ENCODE measurements at places on chromosomes 2 and 18.

- DNase-seq = peak; percentile 45
These were observed 55.4 kb downstream of the UXS1 start for GRCh38 chr2:106138543-106139237.

DNA sequence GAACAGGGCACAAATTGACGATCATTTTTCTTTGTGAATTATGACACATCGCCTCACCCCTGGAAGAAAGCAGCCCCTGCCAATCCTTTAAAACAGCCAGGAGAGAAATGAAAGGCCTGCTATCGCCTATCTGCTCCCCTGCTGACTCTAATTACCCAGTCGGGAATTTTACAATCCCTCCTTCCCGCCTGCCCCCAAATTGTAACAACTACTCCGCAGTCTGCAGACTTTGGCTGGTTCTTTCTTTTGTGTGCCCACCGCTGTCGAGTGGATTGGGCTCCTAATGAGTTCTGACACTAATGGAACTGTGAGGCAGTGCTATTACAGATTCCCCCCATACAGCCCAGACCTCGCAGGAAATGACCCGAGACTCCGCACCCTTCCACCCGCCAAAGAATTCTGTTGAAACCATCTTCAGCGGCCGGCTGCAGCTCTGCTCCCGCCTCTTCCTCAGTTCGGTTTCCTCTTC lies 281.2 kb upstream of the PARD3B start:
- DNase-seq = no peak

GRCh38 chr2:8661736-8662135 lies 20.1 kb upstream of the ID2 start:
- no peak for DNase-seq

DNA sequence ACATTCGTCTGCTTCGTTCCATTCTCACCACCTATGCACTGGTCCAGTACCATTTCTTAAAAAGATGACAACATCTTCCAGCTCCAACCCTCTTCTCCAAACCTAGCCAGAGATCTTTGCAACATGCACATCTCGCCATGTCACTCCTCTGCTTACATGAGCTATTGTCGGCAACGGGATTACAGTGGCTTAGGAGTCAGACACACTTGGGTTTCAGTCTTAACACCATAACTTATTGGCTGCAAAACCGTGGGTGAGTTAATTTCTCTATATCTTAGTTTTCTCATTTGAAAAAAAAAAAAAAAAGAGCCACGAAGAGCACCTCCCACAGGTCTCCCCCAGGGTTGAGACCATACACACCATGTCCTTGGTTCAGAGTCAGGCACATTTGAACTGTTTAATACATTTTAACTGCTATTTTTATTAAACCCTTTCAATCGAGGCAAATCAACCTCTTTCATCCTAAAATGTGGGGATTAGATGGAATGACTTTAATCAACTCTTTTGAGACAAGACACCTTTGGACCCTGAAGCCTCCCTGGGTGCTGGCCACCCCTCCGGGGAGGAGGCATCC lies 889 bp downstream of the ANKRD29 start:
- no peak for DNase-seq

DNA sequence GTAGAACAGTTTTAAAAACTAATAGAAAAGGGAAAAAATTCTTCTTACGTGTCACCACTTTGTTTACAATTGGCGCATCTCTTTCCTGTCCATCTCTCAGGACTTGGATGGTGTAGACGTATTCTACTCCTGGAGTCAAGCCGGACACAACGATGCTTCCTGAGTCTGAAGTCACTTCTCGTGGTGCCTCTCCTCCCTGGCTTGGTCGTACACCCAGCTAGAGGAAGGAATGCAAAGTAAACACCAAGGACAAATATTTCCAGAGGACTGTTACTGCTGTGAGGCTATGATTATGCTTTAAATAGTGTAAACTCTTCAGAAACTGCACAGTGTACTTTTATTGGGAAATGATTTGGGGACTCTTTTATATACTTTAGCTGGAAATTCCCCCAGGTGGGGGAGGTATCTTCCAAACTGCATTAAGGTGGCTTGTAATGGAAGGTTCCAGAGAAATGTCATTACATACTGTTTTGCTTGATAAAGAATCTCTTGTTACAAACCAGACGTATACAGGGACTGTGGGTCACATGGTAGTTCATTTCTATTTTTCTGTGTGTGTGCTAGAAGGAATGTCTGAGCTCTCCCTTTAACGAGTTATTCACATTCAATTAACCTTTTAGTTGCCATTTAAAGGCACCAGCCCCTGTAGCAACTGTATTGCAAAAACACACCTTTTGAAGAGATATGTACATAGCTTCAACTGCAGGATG lies 38.1 kb downstream of the FN1 start:
- no peak for DNase-seq

GRCh38 chr2:209564816-209565215 lies 141.0 kb downstream of the MAP2 start:
- DNase-seq = no peak

DNA sequence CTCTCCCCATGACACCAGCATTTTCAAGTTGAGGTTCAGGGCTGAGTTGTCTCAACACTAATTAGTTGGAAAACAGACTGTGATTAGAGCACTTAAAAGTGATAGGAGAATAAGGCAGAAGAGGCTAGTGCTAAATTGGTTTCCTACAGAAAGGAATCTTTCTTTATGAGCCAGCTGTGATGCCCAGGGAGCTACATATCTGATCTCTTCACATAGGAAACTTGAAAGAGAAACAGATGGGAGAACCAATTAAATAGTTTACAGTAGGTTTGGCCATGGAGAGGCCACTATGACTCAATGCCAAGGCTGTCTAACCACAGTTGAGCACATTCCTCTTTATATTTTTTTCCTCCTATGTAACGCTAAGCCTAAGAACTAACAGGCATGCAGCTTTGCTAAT lies 418.3 kb upstream of the CYRIA start:
- no peak for DNase-seq

- DNase-seq = no peak
These were observed 91.4 kb upstream of the RBMS1 start for GRCh38 chr2:160584972-160585494.

GRCh38 chr18:40670668-40671375 lies 1284.2 kb upstream of the PIK3C3 start:
- no peak for DNase-seq

GRCh38 chr18:6757931-6758330 lies 28.4 kb downstream of the ARHGAP28 start:
- DNase-seq = no peak

- DNase-seq = no peak
These were observed 55.9 kb upstream of the RTN4 start for GRCh38 chr2:55106148-55106547.

DNA sequence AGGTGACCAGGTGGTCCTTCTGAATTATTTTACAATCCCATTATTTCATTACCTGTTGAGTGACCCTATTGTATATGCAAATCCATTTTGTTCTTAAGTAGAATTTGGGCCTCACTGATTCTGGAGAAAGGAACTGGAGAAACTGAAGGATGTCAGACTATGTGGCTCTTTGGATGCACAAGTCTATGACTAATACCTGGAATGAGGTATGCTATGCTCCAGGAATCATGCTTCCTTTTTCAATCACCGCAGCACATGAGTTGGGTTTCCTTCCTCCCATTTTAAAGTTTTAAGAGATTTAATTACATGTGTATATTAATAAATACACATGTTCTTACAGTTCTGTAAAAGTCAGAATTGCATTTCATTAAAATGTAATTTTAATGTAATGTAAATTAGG lies 253.9 kb upstream of the VWC2L start:
- DNase-seq = no peak

DNA sequence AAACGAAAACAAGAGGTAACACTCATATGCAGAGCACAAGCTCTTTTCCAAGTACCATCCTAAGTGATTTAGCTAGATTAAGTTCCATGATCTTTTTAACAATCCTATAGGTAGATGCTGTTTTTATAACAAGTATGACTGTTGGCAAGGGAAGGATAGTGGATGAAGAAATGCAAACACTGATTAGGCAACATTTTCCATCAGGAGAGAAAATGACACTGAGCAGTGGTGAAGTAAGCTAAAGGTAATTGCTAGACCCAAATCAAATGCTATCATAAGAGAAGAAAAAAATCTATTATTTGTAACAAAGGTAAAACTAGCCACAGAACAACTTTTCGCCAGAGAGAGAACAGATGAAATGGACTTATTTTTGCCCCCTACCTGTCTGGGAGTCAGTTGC lies 34.3 kb upstream of the BARD1 start:
- no peak for DNase-seq

DNA sequence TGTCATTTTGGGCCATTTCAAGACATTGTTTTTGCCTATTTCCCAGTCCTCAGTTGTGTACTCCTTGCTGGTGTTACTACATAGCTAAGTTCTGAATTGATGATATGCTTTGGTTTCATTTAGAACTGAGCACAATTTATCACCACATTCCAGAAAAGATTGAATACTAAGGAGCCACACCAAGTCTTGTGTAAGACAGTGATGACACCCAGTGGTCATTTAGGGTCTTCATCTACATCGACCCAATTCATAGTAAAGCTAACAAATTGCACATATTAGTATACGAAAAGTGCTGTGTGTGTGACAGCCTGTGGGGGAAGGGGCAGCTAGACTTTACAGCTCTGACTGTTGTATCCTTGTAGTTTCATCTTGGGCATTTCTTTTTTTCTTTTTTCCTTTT lies 10.9 kb upstream of the DLX2 start:
- no peak for DNase-seq

- DNase-seq = no peak
These were observed 149.4 kb downstream of the EPHA4 start for GRCh38 chr2:221422516-221423209.

GRCh38 chr2:94869131-94869530 lies 2.1 kb upstream of the TEKT4 start:
- no peak for DNase-seq

GRCh38 chr18:74040459-74041332 lies 106.9 kb downstream of the FBXO15 start:
- peak; percentile 49 for DNase-seq

GRCh38 chr2:36088716-36089328 lies 266.8 kb upstream of the CRIM1 start:
- no peak for DNase-seq

DNA sequence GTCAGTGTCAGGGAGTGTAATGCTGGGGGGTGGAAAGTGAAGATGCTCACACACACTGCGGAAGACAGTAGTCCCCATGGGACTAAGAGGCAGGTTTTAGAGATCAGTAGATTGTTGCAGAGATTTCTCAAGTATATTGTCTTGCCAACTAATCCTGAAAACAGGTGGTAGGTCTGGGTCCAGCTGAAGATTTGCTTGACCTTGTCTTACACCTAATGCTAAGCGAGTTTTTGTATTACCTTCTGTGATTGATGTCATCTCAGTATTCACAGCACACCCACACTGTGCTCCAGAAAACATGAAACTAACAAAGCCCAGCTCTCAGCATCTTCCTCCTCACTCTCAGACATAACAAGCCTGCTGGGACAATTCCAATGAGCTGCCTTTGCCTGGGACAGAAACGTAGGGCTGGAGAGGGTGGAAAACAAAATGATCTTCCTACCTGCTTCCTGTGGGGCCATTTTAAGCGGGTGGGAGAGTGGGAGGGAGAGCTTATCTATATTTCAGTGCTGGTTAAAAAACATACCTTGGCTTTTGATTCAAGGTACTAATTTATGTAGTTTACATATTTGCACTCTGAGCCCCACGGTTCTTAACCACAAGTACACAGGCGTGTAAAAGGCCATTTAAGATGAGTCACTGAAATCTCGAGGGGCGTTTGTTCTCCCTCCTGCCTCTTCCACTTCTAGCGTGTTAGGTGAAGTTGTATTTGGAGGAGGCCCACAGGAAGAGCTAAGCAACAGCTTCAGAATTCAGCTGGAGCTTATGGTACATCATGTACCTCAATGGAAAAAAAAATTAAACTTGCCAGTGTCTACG lies 23.1 kb upstream of the RBMS1 start:
- DNase-seq = no peak

DNA sequence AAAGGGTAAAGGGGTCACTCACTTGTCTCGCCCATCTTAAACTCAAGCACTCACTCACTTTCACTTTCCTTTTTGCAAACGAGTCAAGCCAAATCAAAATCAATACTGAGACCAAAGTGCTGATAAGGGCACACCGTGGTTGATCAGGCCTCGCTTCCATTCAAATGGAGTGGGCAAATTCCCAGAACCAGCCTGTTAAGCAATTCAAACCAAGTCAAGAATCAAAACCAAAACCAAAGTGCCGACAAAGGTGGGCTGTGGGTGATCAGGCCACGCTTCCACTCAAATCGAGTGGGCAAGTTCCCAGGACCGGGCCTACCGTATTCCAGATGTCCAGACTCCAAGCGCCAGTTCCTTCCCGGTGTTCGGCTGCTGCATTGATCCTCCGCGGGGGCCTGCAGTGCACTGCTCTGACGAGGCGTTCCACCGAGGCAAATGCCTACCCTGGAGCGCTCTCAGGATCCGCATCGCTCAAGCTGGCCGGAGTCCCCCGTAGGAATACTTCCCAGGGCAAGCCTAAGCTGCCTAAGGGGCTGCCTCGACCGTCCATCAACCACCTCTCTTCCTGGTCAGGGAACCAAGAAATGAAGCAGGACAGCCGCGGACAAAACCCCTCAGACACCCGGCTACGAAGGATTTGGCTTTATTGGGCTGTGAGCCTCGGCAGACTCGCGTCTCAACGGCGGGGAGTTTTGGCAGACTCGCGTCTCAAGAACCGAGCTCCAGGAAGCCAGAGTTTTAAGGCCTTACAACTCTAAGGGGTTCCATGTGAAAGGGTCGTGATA lies 89.9 kb upstream of the SLC1A4 start:
- DNase-seq = no peak

DNA sequence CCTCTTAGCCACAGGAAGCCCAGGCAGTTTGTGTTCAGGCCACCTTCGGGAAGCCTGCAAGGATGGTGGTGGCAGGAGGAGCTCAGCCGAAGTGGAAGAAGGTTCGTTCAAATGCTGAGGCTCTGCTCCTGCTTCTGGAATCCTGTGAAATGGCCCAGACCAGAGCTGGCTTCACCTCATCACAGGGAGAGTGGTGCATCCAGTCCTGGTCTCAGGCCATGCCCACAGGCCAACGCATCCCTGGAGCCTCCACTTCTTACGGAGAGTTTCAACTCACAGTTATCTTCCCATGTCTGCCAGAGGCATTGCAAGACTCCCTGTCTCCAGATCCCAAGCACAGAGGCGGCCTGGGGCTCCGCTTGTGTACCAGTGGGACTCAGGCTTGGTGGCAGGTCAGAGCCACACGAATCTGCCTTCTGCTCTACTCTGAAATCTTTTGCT lies 82.3 kb downstream of the NDUFA10 start:
- no peak for DNase-seq

DNA sequence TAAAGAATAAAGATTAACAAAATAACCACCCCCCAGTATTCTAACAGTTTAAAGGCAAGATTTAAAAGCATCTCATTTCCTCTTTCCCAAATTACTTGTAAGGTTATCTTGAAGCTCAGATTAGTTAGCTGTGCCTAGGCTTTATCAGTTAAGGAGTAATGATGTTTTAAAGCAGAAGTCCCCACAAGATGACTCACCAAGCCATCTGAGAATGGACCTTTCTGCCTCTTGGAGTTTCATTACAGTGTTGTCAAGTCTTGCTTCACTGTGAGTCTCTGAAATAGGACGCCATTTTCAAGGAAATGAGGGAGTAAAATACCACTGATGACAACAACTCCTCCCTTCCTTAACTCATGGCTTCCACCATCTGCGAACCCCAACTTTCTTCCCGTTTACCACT lies 35.9 kb downstream of the ZNF385B start:
- DNase-seq = no peak

- DNase-seq = no peak
These were observed 75.4 kb downstream of the NCK2 start for GRCh38 chr2:105820151-105820550.
